ENCODE measurements at places on chromosomes 5 and 9.

DNA sequence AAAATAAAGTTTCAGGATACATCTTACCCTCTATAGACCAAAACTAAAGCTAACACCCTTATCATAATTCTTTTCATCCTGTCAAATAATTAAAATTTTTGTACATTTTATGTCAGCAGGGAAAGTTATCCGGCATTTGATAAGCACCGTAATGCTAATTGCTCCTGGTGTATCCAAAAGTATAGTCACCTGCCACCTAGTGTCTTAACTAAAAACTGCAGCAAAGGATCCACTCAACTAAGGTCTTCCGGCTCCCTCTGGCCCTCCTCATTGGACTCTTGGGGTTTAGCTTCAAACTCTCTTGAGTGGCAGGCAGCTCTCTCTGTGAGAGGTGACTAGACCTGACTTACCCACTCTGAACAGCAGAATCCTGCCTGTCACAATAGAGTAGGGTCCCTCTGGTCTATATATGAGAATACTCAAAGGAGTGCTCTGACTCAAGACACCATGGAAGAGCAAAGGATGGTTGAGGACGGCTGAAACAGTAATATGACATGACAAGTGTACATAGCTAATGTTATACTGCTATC is 60.4 kb upstream of the CAST start:
- DNase-seq: peak; percentile 67

DNA sequence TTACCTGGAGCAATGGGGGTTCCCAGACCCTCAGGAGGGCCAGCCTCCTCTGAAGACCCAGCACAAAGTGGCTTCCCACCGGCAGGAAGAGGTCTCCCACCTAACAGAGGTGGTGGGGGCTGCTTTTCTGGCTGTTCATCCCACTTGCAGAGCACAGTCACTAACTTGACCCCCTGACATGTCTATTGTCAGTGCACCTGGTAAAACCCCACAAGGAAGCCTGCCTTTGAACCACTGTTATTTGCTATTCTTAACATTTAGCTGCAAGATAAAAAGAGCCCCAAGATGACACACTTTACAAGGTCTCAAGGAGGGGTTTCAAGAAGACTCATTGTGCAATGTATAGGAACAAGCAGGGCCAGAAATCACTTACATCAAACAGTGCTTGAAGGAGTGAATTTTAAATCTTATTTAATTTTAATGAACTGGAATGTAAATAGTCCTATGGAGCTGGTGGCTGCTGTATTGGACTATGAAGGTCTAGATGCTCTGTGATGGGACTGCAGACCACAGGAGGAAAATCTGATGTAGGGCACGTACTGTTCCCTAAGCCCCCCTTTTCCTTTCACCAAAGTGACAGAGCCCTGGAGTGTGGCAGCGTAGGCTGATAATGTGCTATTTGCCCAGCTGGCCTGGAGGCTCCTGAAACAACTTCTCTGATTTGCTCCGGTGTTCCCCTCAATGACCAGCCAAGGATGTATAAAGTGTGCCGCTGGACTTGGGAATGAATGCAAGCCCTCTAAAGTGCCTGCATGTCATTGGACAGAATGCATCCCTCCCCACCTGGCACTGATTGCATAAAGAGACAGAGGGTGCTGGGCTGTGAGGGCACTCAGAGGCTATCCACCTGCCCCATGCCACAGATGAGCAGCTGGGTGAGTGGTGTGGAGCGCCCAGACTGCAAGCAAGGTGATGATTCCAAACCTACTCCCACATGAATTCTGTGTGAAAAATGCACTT is 80.2 kb downstream of the PTPN3 start:
- DNase-seq: no peak

- DNase-seq: peak; percentile 4
Measured at GRCh38 chr5:132748522-132749000, 1.3 kb downstream of the CCNI2 start.

DNA sequence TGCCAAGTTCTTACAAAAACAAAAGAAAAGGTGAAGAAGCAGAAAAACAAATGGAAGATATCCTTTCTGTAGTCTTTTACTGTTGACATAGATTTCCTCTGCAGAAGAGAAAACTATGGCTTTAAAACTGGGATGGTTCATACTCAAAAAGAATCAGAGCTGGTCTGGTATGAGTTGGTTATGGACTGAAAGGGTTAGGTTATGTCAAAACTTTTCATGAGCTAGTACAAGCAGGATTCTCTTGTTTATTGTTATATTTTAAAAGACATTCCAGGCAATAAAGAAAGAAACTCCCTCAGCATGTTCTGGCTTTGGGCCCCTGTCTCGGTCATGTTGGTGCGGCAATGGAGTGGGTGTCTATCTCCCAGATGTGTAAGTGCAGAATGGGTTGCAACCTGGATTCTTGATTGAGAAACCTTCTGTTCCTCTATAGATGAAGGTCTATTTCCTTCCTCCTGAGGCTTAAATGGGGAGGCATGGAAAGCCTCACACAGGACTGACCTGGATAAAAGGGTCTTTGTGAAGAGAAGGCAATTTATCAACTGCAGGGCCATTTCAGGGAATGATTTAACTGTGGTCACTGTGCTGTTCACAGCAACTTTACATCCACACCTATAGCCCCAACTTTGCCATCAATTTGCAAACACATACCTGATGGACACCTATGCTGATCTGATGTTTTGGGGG is 209.6 kb upstream of the TNC start:
- DNase-seq: no peak

DNA sequence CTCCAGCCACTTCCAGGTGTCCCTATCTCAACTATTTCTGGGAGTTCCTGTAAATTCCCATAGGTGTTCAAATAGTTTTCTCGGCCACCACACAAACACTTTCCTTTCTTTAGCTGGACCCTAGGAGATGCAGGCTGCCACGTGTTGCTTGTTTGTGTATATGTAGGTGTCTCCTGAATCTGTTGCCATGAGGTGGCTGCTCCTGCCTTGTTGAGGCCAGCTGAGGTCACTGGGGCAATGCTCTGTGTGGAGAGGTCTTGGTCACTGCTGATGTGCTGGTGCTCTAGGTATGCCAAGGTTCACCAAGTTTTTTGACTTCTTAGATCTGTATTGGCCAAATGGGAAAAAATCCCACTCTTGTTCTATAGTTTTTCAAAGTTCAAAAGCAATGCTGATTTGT is 132.5 kb upstream of the CHD1 start:
- no peak for DNase-seq

DNA sequence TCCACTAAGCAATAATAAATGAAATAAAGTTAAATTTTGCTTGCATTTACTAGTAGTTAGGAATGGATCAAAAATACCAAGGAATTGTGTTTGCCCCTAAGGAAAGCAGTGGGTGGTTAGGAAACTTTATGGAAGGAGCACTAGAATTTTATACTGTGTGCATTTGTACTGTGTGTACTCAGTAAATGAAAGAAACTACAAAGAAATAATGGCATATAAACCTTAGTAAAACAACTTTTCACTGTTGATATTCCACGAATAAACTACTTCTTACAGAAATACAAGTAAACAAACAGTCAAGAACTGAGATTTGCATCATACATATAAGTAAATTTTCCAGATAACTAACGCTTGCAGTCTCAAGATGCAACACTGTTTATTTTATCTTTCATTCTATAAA is 103.7 kb upstream of the PARP8 start:
- DNase-seq: no peak

GRCh38 chr5:73229271-73229670 is 56.3 kb downstream of the TMEM174 start:
- DNase-seq: no peak

GRCh38 chr5:159933531-159934485 is 17.5 kb downstream of the ADRA1B start:
- DNase-seq: no peak

DNA sequence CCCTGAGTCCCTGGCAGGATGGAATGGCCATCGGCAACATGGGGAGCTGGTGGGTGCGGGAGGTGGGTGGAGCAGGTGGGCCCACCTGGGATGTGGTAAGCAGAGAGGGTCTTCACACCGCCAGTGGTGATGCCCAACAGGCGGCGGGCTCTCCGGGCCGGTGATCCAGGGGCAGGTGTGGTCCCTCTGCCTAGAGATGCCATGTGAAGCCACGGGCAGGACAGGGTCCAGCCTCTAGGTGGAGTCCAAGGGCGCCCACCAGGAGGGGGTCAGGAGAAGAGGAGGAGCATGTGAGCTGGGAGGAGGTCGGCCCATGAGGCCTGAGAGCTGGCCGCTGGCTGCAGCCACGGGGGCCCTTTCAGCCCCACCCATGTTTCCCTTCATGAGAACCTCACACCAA is 221.1 kb downstream of the FANCC start:
- peak; percentile 69 for DNase-seq

- no peak for DNase-seq
Measured at GRCh38 chr9:14924230-14925219, 14.3 kb upstream of the FREM1 start.

DNA sequence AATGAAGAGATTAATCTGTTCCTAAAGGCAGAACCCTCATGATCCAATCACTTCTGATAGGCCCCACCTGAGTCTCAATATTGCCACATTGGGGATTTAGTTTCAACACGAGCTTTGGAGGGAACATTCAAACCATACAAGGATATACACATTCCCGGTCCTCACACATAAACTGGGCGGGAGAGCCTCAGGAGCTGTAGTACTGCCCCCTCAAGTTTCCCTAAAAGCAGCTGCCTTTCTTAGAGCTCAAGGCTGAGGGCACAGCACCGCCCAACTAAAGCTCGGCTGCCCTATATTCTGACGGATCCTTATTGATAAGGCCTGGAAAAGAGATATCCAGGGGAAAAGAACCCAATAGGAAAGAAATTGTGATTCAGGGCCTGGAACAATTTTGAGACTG is 83.0 kb downstream of the GADD45G start:
- DNase-seq: no peak

DNA sequence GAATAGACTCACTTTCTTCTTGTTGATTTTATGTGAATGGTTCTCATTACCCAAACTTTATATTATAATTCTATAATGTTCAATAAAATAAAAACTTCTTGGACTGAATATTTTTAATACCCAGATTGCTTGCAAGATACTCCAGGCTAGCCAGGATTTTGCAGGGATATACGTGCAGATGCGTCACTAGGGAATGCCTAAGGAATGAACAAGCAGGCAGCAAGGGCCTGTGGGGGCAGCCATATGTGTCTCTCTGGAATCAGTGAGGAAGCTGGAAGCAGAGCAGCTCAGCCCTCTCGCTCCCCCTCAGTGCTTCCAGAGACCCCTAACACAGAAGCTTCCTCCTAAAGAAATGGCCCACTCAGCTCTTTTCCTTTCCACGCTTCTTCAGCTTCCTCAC is 457.4 kb downstream of the CCDC171 start:
- no peak for DNase-seq

- no peak for DNase-seq
Measured at GRCh38 chr5:89573345-89573744, 690.4 kb upstream of the MEF2C start.

DNA sequence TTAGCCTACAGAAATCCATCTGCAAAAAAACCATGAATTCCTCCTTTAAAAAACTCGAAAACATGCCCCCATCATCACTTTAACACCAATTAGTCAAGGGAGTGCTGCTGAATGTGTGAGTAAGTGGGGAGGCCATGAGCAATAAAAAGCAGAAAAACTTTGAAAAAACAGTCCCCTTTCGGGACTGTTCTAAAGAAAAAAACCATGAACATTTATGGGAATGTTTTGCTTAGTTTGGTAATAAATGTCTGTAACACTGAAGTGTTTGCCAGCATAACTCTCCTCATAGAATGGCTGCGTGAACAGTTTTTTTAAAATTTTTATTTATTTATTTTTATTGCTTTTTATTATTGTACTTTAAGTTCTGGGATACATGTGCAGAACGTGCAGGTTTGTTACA is 99.4 kb upstream of the TARS1 start:
- DNase-seq: no peak

DNA sequence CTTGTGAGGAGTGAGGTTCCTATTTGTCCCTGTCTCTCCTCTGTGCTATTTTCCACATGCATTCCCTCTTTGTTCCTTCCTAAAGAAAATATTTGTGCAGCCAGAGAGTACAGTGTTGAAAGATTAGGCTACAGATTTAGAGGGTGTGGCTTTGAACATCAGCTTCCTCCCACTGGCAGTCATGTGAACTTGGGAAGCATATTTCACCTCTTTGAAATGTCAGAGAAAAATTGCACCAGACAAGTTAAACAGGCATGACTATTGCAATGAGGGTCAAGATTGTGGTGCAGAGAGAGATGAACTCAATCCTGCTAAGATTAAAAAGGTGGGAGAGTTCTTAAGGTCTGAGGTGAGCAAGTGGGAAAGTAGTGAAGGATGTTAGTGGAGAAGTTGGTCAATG is 641.0 kb downstream of the DNAH5 start:
- DNase-seq: no peak

All from SK-N-SH (cell line).